ENCODE measurements at places on chromosomes 7 and 10.
A peak's percentile ranks its signal among the peaks of the same experiment; 100 is the strongest.

DNA sequence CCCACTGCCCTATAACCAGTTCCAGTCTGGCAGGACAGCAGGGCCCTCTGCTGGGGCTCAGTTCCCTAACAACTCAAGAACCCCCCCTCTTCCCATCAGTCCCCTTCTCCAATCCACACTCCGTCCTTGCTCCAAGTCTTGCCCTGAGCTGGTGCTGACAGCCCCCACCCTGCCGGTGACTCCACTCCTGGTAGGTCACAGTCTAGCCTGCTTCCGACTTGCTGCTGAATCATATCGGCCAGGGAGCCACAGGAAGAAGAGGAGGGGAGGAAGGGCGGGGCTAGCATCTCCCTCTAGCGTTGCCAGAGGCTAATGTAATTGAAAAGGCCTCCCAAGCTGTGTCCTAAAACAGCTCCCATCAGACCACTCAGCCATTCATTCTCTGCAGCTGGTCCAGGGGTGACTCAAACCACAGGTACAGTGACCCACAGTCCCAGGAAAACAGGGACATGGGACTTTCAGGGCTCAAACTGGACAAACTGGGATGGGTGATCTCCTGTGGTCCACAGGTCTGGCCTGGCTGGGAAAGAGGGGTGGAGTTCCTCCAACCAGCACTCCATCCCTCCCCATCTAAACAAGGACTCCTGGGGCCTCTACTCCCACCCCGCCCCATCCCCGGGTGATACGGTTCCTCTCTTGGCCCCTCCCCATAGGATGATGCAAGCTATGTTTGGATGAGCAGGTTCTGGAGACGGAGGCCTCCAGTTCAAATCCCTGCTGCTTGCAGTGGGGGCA, 158.8 kb downstream of the SH3PXD2A start:
- no peak for DNase-seq

DNA sequence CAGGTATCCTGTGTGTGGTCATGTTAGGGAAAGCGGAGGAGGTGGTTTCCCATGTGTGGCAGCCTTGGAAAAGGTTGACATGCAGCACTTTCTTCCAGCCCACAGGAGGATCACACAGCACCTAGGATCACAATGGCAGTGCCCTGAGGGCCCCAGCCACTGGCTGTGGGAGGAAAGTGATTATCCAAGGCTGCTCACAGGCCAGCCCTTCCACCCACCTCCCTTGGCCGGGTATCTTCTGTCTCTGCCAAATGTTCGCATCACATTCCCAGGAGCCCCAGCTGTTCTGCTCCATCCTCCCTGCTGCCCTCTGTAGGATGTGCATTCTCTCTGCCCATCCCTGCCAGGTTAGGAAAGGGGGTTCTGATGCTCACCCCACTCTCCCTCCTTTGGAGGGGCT, 2.5 kb upstream of the MLXIPL start:
- no peak for DNase-seq

DNA sequence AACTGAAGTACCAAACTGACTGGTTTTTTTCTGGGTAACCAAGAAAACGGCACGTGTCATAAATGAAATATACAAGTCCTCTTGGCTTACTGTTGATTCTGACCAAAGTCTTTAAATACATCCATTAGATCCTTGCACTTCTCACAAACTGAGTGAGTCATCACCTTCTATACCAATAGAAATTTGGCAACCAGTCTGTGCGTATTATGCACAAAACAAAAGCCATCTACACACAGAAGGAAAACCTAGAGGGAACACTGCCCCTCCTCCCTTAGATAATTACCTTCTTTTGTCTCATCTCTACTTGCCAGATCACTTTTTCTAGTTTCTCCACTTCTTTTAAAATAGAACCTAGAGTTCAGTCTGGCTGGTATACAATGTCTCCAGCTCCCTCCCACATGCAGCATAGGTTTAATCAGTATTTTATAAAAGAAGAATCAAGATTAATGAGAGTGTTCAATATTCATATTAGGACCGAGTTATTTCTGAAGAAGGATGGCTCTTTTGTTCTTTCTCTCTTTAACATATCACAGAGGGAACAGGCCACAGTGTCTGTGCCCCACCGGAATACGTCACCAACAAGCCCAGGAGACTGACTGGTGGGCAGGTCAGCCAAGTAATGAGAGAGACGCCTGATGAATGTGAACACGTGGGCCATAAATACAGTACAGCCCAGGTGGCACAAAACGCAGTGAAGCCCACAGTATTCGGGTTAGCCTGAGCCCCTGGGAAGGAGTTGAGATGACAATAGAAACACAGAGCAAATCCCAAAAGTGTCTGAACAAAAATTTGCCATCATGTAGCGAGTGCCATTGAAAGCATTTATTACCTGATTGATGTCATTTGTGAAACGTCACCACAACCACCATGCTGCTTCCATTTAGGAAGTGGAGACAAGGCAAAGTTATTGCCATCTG, 91.3 kb downstream of the KIAA1549 start:
- DNase-seq = peak; percentile 76

- DNase-seq = no peak
Measured at GRCh38 chr7:117775801-117776200, 97.4 kb downstream of the CTTNBP2 start.

DNA sequence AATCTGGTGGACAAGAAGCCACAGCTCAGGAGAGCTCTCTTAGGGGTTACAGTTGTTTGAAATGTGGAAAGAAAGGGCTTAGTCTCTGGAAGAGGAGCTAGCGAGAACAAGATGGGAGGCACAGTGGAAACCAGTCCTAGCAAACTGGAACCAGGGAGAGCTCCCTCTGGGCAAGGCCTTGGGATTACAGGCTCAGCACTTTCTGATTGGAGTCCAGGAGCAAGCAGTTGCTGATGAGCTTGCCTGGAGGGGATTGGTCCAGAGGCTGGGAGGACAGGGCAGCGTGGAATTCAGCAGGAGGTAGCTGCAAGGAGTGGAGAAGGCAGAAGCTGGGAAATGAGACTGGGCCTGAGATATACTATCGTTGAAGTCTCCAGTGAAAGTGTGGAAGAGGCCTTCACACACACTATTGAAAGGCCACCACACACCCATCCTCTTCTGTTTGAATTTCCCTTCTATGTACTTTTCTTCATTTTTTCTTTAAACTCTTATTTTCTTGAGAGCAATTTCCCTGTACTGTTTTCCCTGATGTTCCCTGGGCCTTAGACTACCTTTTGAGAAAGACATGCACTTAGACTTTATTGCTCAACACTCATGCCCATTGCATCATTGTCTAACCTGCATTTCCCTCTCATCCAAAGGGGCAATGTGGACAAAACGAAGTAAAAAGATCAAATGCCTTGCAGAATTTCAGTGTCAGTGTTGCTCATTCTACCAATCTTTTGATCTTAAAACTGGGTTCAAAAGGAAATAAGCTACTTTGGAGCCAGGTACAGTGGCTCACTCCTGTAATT, 57.8 kb upstream of the LANCL2 start:
- no peak for DNase-seq

GRCh38 chr7:127290116-127290655, 37.4 kb upstream of the GRM8 start:
- no peak for DNase-seq

- DNase-seq = no peak
Measured at GRCh38 chr7:100163871-100164270, 4.5 kb downstream of the GAL3ST4 start.

GRCh38 chr7:17099083-17099973, 199.1 kb upstream of the AHR start:
- DNase-seq = no peak

GRCh38 chr7:115973406-115973805, 57.2 kb downstream of the TFEC start:
- no peak for DNase-seq

- DNase-seq = no peak
Measured at GRCh38 chr10:5563991-5564536, 39.3 kb downstream of the CALML3 start.

DNA sequence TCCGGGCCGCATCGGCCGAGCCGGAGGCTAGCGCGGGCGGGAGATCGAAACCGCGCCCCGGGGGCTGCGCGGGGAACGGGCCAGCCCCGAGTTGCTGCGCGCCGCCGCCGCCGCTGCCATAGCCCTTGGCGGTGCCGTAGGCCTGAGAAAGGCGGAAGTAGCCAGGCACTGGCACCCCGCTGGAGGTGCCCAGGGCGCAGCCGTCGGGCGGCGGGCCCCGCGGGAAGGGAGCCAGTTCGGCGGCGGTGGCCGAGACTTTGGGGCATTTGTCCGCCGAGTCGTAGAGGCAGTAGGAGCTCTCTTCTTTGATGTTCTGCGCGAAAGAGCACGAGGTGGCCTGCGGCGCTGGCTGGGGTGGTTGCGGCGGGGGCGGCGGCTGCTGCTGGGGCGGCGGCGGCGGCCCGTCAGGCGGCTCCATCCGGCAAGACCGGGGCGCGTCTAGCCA, 587 bp downstream of the HOXA10 start:
- peak; percentile 50 for DNase-seq

GRCh38 chr10:66144016-66144415, 781.8 kb upstream of the LRRTM3 start:
- no peak for DNase-seq

DNA sequence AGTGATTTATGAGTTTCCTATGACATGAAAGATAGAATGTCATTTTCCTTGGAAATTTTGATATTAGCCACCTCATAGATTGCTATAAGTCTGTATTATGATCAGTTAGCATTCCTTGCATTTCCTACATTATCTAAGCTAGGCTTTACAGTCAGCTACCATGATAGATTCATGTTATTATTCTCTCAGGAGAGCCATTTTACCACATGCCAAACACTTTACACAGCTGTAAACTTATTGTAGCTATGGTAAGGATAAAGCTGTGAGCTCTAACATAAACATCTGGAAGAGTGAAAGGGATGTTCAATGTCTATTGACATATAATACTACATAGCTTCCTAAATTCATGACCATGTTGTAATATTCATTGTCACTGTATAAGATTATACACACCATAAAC, 608.0 kb downstream of the PHTF2 start:
- DNase-seq = no peak

GRCh38 chr10:93074147-93074596, 479 bp downstream of the CYP26A1 start:
- no peak for DNase-seq

DNA sequence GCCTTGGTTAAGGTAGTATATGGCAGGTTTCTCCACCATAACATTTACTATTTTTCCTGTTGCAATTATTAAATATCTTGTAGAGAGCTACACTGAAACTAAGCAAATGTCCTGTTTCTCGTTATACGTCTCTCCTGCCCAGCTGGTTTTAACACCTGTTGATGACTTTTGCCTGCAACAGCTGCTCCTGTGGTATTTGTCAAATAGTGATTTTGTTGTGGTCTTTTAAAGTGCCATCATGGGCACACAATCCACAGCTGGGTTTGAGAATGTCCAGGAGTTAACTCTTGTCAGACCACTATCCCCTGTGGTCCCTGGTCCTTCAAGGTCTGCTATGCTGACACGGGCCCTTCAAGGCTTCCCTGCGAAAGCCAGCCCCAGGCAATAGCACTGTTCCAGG, 24.9 kb upstream of the SEC61G start:
- no peak for DNase-seq

GRCh38 chr7:44881610-44882009, 3.7 kb downstream of the PURB start:
- no peak for DNase-seq

- no peak for DNase-seq
Measured at GRCh38 chr10:64708884-64709681, 1187.9 kb downstream of the REEP3 start.

DNA sequence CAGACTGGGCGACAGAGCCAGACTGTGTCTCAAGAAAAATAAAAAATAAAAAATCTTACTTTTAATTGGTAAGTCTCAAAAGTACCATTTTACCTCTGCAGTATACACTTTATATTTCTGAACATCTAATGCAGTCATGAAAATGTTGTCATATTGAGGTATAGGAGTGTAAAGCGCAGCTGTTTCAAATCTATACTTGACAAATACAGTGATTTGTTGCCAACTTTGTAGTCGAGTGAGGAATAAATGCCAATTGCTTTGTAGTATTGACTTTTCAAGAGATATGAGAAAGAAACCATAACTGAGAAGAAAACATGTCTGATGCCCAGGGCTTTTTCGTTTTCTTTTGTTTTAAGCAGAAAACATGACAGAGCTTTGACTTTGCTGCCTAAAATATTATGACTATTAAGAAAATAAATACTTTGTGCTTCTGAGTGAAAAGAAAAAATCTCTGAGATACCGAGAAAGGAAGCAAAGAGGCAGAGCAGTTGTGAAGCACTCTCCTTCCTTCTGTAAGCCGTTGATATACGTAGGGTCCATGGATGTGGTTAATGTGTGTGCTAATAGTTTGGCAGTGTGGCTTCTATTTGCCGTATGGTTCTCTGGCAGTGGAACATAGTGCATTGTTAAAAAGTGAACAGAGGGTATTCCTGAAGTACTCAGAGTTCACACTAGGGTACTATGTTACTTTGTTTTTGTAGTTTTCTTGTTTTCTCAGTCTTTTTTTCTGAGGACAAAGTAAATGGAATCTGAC, 38.2 kb downstream of the AVL9 start:
- DNase-seq = no peak

- no peak for DNase-seq
Measured at GRCh38 chr10:95536894-95537541, 24.2 kb downstream of the SORBS1 start.

DNA sequence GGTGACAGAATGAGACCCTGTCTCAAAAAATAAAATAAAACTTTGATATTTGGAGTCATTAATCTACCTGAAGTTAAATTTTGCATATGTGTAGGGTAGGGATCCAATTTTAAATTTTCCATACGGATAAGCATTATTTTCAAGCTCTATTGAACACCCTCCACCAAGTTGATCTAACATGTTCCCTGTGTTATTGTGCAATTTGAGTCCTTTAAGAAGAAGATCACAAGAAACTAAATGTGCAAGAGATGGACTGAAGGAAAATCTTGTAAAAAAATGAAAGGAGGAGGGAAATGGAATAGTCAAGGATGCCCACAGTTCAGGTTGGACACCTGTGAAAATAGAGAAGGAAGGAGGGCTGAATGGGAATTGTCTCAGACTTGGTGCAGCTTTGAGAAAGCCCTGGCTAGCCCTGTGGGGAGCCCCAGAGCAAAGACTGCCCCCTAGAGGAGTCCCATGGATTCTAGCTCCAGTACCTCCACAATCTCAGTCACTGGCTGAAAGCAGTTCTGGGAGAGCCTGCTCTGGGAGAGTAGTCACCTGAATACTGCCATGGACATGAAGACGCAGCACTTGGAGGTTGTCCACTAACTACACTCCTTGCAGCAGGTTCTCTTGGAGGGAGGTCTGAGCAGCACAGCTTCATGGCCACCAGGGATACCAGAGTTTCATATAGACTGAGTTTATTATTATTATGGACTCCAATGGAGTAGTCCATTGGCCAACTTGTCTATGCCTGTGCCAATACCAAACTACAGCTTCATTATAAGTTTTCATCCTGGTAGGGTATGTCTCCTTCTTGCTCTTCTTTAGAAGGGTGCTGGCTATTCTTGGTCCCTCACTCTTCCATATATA, 5.7 kb upstream of the TIAL1 start:
- no peak for DNase-seq

DNA sequence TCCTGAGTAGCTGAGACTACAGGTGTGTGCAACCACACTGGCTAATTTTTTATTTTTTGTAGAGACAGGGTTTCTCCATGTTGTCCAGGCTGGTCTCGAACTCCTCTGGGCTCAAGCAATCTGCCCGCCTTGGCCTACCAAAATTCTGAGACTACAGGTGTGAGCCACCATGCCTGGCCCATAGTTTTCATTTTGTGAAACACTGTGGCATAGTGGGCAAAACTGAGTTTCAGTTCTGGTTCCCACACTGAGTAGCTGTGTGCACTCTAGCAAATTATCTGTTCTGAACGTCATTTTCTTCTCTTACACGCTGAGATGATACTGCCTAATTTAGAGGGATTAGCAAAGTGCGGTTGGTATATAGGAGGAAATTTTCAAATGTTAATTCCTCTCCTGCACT, 13.5 kb downstream of the ATP5MK start:
- no peak for DNase-seq

- peak; percentile 81 for DNase-seq
Measured at GRCh38 chr7:11760372-11760771, 71.6 kb downstream of the THSD7A start.
